Suprapubic skin (tissue), 4 donors: ENCODE measurements at places on chromosomes 7 and 10. TPM values are rescaled to one million over a fixed set of nuclear protein-coding genes. Genes with fewer than 3 reads are reported as not detected.

DNA sequence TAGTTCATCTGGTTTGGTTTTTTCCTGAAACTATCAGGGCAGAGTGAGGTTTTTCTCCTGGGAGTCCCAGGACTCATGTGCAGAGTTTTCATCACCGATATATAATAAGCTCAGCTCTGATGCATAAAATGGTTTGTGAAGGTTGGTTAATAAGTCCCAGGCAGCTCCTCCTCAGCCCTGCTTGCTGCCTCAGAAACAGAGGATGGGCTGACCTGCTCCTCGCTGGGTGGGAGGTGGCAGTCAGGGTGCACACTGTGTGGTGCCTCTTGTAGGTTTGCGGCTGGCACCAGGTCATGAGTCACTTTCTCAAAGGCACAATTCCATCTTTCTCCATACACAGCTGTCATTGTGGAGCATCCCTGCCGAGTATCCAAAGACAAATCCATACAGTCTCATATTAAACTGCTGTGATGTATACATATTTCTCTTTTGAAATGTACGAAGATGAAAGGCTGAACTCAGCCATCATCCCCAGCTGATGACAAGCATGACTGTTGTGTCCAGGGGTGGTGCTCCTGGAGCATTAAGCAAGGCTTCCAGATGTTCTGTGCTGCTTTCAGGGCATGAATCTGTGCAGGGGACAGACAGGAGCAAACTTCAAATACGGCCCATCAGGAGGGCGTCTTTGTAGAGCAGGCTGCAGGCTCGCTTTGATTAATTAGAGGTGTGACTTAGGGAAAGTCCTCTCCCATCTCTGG is 125.7 kb upstream of the NPS start:
- no peak for DNase-seq

DNA sequence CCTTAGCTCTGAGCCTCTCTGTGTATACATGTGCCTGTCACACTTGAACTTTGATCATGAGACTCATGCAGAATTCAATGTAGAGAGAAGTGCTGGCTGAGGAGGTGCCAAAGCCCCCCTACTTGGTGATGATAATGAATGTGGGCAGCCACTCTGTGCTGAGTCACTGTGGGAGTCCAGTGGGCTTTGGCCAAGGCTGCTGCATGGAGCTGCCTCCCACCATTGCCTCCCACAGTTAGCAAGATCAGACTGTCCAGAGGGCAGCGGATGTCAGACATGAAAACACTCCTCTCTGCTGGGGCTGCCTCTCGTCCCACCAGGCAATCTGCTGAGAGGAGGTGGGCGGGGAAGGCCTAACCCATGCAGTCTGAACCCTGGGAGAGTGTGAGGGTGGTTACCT is 180.3 kb downstream of the SH2D4B start:
- no peak for DNase-seq

The EBLN1 gene
- total RNA-seq = not detected

GRCh38 chr10:16505161-16505560 is 16.5 kb downstream of the C1QL3 start:
- no peak for DNase-seq

GRCh38 chr7:98831641-98832221 is 38.1 kb downstream of the TMEM130 start:
- DNase-seq = no peak

- no peak for DNase-seq
Observed at GRCh38 chr7:37109016-37109683, 339.5 kb downstream of the ELMO1 start.

The ITIH5 gene
- 11.3 TPM for total RNA-seq

- no peak for DNase-seq
Observed at GRCh38 chr10:110724937-110725336, 80.8 kb downstream of the RBM20 start.

The ZNF467 gene
- 5.7 TPM for total RNA-seq

GRCh38 chr7:4765776-4766490 is 9.5 kb upstream of the AP5Z1 start:
- no peak for DNase-seq

DNA sequence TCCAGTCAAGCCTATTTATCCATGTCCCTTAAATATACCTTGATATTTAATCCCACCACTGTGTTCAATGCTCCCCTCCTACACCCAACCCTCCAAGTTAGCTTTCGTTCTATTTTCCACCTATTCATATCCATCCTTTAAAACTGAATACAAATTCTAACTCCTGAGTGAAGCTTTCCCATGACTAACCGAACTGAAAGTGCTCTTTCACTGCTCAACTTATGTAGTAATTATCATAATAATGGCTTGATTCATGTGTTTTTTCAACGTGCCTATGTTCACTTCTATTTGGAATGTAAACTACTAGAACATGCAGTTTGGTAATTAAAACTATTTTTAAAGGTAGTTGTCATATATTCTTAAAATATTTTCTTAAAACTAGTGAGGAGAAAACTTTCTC is 58.0 kb downstream of the NDUFB2 start:
- no peak for DNase-seq

DNA sequence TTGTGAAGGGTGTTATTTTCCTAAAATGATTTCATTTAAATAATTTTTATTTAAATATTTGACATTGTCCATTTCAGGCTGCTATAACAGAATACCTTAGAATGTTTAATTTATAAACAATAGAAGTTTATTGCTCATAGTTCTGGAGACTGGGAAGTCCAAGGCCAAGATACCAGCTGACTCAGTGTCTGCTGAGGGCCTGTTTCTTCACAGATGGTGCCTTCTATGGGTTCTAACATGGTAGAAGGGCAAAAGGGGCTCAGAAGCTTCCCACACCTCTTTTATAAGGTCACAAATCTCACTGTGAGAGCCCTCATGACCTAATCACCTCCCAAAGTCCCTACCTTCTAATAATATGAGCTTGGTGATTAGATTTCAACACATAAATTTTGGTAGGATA is 50.7 kb downstream of the MTURN start:
- DNase-seq = no peak

- DNase-seq = no peak
Observed at GRCh38 chr7:132613737-132614136, 37.5 kb upstream of the PLXNA4 start.

The CYP2C19 gene
- 0.68 TPM for total RNA-seq

GRCh38 chr7:81211204-81211933 is 292.5 kb upstream of the SEMA3C start:
- no peak for DNase-seq

The NUDT1 gene
- total RNA-seq = 25.5 TPM

GRCh38 chr10:26540601-26541000 is 102.5 kb downstream of the APBB1IP start:
- no peak for DNase-seq

The SPRN gene
- not detected for total RNA-seq

- DNase-seq = no peak
Observed at GRCh38 chr10:86671419-86671818, 3.1 kb downstream of the LDB3 start.

GRCh38 chr7:24713850-24714675 is 43.2 kb downstream of the GSDME start:
- no peak for DNase-seq

The PIP gene
- 1,038 TPM for total RNA-seq

The PPP1R17 gene
- not detected for total RNA-seq

DNA sequence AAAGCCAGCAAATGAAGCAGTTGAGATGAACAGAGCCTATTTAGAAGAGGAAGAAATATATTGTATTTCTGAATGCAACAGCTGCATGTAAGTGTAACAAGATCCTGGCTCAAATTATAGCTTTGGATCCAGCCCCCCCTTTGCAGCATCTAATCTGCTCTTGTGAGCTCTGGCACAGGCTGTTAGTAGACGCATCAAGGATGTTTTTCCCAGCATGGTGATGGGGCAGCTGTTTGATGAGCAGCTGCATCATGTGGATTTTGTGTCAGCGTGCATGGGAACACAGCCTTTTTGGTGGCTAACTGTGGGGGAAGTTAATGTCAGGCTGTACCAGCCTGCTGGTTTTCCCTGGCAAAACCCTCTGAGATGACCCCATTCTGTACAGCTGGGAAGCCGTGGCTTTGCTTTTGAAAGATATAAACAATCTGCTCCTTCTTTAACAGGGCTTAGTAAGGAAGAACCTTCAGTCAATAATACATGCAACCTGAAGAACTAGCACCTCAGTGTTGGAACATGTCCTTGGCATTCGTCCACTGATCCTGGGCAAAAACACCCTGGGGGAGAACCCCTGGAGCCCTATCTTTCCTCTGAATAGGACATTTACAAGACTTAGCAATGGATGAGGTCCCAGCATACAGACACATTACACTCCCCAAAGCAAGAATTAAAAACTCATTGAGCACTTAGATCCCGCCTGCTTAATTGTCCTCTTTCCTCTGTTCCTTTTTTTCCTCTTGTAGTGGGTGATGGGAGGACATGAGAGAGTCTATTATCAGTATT is 70.6 kb downstream of the NPS start:
- DNase-seq = no peak

The CDC14C gene
- not detected for total RNA-seq

DNA sequence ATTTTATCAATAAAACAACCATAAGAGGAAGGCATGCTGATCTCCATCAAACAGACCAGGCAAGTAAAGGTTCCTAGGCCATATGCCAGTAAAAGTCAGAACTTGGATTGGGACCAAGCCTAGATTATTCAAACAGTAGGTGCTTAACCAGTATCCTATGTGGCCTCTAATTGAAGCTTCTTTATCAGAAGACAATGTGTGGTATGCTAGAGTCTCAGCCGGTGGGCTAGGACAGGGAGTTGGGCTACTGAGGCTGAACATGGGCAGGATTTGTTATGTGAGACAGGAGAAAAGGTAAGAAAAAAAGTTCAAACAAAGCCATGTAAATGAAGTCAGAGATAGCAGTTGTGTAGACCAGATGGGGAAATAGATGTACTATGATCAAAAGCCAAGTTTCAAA is 413.7 kb upstream of the GHITM start:
- no peak for DNase-seq

- DNase-seq = no peak
Observed at GRCh38 chr10:114026189-114027040, 17.3 kb upstream of the ADRB1 start.

- DNase-seq = peak; percentile 55
Observed at GRCh38 chr10:121609426-121610380, 11.5 kb upstream of the FGFR2 start.

- DNase-seq = no peak
Observed at GRCh38 chr7:26105236-26105635, 46.8 kb upstream of the NFE2L3 start.

GRCh38 chr7:124762611-124763143 is 2.9 kb downstream of the GPR37 start:
- no peak for DNase-seq
